ENCODE measurements at places on chromosomes 2 and 18.

DNA sequence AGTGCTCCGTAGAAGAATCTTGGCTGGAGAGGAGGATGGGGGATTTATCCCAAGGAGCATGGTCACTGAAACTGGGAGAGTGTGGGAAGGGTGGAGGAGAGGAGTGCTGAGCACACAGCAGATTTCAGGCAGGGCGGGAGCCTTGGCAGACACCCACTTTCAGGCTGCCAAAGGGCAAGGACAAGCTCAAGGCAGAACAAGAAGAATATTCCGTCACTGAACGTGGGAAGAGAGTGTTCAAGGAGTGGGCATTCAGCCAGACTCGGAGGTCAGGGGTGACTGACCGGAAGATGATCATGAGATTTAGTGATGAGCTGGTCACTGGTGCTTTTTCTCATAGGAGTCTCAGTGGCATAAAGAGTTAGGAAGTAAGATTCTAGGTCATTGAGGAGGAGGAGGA is 136.2 kb upstream of the RASGRP3 start:
- peak; percentile 70 for DNase-seq

GRCh38 chr18:76686737-76687231 is 135.6 kb upstream of the ZNF236 start:
- DNase-seq = peak; percentile 68

- DNase-seq = no peak
These were observed 1157.4 kb downstream of the RPIA start for GRCh38 chr2:89848763-89849368.

DNA sequence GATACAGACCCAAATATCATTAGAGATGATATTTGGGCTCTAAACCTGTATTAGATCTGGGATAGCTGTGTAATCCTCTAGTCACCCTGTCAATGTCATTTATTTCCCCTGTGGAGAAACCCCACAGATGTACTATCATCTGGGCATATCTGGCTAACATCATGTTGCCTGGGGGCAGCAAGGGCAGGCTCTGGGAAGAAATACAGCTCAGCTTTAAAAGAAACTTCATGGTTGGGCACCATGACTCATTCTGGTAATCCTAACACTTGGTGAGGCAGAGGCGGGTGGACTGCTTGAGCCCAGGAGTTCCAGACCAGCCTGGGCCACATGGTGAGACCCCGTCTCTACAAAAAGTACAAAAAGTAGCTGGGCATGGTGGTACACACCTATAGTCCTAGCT is 282.5 kb downstream of the SLC8A1 start:
- DNase-seq = no peak

GRCh38 chr2:95738301-95738700 is 146.5 kb downstream of the TRIM43 start:
- DNase-seq = no peak

- DNase-seq = no peak
These were observed 242.2 kb downstream of the LOXHD1 start for GRCh38 chr18:46414863-46415262.

DNA sequence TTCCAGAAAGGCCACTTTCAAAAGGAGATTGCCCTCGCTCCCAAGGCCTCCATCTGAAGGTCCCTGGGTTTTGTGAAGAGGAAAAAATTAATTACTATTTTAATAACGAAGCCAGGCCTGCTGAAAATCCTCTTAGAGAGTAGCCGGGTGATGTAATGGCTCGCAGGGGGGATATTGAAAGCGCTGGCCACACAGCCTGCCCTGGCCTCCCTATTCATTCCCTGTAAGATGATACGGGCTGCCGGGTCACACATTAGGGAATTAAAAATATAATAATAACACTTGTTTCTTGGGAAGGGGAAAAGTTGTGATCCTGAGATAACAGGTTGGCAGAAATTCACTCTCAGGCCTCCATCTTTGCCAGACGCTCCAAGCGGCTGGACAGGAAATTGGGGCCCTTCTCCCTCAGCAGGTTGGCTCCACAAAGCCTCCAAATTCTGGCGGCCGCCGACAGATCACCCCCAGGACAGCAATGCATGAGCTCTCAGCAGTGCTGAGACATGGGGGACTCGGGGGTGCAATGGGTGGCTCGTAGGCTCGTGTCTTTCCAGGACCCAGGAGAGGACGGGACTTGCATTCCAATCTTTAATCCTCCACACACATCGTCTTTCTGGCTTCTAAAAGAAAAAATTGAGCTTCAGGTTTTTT is 299.9 kb upstream of the SALL3 start:
- no peak for DNase-seq

DNA sequence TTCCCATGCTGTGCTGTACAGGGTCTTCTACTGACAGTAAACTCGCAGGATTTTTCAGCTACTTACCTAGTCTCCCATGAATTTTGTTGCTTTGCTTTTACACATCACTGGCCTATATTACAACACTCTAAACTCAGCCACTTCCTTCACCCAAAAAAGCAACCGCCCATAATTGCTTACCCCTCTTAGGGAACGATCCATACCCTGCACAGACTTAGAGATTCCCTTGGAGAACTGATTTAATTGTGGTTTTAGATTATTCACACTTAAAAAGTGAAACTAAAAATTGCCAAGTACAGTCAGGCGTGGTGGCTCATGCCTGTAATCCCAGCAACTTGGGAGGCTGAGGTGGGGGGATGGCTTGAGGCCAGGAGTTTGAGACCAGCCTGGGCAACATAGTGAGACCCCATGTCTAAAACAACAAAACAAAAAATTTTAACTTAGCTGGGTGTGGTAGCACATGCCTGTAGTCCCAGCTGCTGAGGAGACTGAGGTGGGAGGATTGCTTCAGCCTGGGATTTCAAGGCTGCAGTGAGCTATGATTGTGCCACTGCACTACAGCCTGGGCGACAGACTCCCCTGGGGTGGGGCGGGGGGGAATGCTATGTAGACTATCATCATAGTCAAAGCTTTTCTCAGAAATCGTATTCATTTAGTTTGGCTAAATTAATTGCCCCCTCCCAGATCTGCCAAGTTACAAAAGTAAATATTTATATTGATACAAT is 19.3 kb downstream of the MRPL30 start:
- DNase-seq = no peak

DNA sequence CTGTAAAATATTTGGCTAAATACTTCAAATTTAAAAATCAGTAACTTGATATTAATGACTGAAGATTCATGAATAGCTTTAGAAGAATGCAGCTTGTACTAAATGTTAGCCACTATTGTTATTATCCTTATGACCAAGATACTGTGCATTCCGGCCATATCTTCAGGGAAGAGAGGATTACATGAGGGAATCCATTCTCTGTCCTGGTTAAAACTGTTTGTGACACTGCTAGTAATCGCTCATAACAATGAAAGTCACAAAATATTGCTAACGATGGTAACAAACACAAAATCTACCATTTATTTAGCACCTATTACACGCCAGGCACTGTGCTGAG is 217.7 kb downstream of the PRKCE start:
- no peak for DNase-seq

DNA sequence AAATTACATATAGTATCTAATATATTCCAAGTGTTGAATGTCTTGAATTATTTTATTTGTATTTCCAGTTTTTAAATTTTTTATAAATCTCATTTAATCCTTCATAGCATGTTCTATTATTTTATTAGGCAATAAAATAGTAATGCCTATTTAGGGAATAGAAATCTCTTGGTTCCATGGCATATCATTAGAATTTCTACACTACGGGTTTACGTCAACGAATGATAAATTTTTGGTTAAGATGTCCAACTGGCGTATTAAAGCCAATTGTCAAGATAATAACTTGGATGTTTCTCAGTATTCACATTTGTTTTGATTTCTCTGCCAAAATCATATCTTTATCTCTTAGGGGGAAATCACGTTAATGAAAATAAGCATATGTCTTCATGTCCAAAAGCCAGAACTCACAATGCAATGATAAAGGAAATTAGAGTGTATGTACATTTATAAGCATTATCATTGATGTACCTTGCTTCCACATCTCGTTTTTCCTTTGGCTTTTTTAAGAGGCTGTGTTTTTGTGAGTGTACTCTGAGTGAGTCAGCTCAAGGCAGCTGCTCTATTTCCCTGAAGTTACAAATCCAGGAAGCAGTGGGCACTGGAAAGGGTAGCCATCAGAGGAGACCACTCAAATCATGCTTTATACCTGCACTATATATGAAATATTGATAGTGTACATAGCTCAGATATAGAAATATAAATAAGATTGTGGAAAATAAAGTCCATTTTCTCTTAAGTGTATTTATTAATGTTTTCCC is 115.8 kb upstream of the PDE1A start:
- DNase-seq = no peak

GRCh38 chr18:48821251-48821590 is 129.5 kb downstream of the SMAD7 start:
- no peak for DNase-seq

DNA sequence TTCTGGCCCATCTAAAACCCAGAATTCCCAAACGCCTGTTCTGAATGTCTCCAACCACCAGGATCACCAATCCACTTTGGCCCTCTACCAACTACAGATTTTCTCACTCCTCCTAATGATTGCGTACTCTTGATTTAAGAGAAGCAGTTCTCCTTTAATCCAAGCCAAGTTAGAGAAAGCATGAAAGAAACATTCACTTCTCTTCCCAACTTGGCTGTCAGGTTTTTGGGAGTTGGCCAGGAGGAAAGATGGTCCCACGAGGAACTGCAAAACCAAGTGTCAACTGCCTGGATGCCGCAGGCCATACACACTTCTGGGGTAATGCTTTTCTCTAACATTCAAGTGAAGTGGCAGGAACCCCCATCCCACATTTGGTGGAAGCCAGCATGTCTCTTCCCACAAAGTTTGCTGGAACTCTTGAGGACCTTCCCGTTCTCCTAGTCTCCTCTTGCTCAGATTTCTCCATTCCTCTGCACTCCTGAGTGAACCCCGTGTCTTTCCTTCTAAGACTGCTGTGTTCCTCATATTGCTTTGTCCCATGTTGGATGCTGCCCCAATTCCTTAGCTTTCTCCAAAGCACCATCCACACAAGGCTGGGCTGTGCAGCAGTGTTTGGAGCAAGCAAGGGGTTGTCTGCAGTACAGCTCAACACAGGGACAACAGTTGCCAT is 138.5 kb upstream of the LGALSL start:
- DNase-seq = no peak

- no peak for DNase-seq
These were observed 299.3 kb downstream of the CELF4 start for GRCh38 chr18:37266290-37266689.

DNA sequence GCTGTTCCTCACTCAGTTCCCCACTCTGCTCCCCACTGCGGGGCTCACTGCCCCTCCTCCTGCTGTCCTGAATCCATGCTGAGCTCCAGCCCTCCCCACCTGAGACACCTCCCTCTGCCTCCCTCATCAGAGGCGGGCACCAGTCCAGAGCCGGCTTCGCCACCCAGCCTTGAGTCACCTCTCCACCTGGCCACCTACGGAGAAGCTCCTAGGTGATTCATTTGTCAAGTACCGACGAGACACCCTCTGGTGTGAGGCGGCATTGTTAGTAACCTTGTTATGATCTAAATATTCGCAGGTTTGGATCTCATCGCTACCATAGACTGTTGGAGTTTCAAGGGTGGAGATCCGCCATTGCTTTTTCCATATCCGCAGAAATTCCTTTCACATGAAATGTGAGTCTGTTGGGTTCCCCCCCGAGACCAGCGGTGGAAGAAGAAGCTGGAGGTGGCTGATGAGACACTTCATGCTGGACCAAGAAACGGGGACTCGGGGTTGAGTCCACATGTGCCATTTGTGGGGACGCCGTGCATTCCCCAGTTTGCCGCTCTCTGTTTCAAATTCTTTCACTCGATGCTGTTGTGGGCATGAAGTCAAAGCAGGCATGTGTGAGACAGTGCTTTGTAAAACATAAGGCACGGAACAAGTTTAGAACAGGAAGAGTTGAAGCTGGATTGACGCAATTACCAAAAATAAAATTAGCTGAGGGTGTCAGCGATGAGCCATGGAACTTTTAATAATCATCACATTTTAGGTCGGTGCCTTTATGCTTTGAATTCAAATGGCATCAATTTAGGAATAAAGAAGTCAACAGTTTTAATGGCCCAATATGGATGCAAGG is 259.8 kb upstream of the HDAC4 start:
- no peak for DNase-seq

- DNase-seq = no peak
These were observed 41.4 kb downstream of the KLHL29 start for GRCh38 chr2:23426263-23426905.

- no peak for DNase-seq
These were observed 5.7 kb upstream of the TTR start for GRCh38 chr18:31585991-31586390.

GRCh38 chr2:72893594-72894319 is 6.5 kb downstream of the SPR start:
- no peak for DNase-seq

DNA sequence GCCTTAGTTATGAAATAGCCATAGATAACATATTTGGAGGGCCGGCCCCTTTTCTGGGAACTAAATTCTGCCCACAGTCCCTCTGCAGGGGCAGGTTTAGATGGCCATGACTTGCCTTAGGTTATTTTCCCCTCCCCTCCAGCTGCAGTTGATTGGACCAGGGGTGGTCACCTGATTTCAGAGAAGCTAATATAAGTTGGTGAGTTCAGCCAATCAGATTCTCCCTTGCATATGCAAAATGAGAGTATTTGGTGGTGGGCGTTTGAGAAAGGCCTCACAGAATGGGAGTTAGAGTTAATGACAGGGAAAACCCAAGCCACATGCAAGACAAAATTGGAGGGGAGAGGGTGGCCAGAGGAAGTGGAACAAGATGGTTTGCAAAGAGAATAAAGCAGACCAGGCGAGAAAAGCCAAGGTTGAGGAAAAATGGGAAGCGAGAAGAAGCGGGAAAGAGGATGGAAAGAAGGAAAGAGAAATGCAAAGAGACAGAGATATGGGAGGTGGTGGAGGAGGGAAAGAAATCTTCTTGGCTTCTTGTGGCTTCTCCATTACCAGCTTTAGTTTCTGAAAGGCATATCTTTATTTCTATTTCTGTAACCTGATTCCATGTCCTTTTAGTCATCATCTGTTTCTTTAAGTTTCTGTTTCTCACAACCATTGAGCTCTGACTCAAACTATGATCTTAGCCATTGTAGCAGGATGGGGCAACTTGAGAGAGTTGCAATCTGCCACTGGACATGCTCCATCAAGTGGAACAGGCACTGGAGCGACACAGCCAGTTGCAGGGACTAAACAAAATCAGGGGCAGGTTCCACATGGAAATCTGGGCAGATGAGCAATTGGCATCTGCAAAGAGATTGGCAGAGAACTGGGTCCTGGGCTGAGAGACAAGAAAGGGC is 108.1 kb upstream of the SIX3 start:
- no peak for DNase-seq

DNA sequence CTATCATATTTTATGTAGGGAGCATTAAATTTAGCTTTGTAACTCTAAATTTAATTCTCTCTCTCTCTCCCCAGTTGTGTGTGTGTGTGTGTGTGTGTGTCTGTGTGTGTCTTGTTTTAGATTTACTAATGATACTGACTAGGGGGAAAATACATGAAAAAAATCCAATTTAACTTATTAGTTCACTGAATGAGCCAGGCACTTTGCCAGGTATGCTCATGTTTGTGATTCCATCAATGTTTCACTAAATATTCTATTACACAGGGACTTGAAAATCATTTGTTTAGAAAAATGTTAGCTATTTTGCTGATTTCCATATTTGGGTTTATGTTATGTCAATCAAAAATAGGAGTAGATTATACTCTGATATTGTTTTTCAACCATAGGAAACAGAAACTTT is 203.7 kb upstream of the ZNF804A start:
- DNase-seq = peak; percentile 22
